CD4-positive, alpha-beta T cell treated with Interleukin-2 at 100 ng/mL for 4 hours (primary cell): ENCODE measurements at places on chromosomes 6 and 20.

- no peak for DNase-seq
Measured at GRCh38 chr6:39365281-39366074, 43.0 kb upstream of the KCNK16 start.

DNA sequence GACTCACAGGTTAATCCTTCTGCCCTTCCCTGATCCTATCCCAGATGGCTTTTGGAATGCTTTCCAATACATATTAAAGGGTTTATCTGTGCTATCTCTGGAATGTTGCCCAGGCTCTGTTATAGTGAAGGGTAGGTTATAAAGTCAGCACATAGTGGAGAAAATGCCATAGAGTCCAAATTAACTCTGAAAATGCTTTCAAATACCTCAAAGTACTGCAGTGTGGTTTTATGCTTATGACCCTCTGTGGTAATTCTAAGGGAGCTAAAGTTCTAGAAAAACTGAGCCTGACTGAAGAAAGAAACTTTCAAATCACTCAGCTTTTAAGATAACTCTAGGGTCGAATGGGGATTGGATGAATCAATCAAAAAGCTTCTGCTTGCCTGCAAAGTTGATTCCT is 159.8 kb downstream of the PLCB1 start:
- no peak for DNase-seq

DNA sequence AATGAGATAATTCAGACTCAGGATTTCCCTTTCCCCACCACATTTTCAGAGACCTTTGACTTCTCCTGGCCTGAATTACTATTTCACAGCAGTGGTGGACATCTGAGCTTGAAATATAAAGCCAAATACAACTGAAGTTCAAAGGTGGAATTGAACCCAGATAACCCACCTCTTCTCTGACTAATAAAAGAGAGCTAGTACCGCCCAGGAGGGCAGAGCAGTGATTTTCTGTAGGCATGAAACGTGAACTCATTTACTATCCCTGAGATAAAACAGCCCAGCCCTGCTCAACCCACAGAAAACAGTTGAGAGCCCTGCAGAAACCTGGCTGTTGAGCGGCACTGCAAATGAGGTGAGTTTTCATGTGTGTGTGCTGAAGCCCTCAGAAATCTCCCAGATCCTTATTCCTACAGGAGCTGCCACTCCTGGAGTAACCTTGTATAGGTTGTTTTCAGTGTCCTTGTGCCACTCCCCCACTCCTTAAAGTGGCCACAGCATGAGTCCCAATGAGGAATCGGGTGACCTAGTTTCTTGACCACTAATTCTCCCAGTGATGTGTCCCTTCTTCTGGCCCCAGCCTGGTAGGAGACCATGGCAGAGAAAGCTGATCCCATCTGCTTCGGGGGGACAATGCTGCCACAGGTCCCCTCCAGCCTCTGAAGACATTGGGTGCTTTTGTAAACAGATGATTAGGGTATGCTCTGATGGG is 99.2 kb downstream of the NOL4L start:
- no peak for DNase-seq

GRCh38 chr6:143196525-143197225 is 136.0 kb downstream of the AIG1 start:
- no peak for DNase-seq

- no peak for DNase-seq
Measured at GRCh38 chr20:63785691-63786131, 45.4 kb downstream of the ZBTB46 start.

GRCh38 chr6:116326181-116326671 is 44.5 kb upstream of the DSE start:
- no peak for DNase-seq

GRCh38 chr20:61628901-61629601 is 377.0 kb downstream of the CDH4 start:
- DNase-seq, result no peak

DNA sequence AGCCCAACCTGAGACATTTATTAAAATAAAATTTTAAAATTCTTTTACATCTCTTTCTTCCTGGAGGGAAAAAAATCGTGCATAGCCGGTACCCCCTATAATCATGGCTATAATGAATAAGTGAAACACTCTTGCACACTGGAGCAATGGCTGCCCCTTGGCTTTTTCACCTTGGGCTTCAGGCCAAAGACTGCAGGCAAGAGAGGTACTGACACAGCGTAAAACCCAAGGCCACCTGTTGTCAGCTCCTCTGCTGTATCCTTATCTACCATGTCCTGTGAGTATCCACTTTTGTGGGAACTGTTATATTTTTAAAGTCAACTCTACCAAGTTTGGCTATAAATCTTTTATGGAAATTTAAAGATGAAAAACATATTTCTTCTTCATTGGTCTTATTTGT is 23.0 kb upstream of the LY86 start:
- DNase-seq, result no peak

DNA sequence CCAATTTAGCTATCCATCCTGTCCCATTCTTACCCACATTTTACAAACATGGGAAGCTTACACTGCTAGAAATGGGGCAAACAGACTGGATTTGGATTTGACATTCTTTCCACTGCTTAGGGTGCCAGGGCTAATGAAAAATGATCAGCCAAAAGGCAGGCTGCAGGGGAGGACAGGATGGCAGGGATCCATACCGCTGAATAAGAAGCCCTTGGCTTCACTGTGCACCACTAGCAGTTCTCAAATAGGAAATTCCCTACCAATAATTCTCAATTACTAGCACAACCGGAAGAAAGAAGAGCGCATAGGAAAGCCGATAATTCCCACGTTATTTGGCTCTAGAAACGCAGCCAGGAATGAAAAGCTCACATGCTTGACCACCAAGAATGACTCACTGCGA is 73.1 kb downstream of the NDUFAF5 start:
- DNase-seq, result no peak
